ENCODE measurements at places on chromosomes 5 and 9.
A peak's percentile ranks its signal among the peaks of the same experiment; 100 is the strongest.

- no peak for DNase-seq
Observed at GRCh38 chr5:72693546-72694205, 122.8 kb upstream of the TNPO1 start.

GRCh38 chr5:12777342-12777741 is 873.1 kb upstream of the CTNND2 start:
- no peak for DNase-seq

DNA sequence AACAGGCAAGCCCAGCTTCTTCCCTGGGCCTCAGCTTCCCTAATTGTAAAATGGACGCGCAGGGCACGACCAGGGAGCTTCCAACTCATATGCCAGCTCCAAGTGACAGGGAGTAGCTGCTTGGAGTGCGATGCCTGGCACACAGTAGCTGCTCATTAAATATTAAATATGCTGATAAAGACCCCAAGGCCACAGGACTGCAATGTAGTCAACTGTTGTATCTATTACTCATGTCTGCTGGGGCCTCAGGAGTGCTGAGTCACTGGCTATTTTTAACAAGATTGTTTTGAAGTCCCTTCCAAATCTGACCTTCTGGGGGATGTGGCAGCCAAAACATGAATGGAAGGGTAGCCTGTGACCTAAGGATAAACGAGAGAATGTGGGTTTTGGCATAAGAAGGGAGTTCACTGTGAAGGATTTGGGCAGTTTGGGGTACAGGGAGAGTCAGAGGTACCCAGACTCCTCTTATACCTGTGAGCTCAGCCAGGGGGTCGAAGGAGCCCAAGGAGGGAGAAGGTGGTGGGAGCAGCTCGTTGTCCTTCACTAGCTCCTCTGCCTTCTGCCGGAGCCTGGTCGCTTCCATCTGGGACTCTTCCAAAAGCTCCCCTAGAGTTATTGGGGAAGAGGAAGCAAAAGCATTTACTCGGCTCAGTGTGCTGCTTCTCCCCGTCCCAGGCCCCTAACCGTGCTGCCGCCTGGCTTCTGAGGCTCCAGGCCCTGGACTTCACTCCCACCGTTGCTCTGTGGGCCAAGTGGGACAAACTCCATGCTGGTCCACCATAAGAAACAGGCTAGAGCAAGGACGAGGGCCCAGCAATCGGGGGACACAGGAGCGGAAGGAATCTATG is 17.5 kb downstream of the TNIP1 start:
- DNase-seq, result peak; percentile 65

GRCh38 chr9:132061526-132061925 is 18.1 kb downstream of the MED27 start:
- no peak for DNase-seq

DNA sequence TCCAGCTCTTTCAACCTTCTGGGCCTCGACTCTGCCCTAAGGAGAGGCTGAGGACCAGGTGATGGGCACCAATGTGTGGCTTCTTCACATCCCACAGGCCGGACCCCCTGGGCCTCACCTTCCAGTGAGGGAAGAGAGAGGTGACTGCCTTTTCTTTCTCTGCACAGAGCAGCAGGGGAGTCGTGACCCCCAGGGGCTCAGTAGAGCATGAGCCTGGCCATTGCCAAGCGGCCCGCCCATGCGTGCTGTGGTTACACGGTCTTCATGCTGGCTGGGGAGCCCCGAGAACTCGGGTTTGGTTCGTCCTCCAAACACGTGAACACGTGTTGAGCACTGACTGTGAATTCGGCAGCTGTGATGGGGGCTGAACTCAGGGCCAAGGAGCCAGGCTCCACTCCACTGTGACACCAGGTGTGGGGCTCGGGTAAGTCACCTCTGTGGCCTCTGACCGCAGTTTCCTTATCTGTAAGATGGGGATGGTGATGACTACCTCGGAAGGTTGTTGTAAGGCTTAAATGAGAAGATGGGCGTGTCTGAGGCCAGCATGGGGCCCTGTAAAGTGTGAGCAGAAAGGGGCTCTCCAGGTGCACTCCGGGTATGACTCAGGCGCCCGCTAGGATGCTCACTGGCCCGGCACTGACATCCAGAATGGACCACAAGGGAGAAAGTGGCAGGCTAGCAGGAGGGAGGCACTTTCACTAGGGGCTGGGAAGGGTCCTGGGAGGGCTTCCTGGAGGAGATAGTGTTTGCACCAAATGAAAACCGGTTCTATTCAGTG is 13.4 kb upstream of the GRHPR start:
- no peak for DNase-seq

DNA sequence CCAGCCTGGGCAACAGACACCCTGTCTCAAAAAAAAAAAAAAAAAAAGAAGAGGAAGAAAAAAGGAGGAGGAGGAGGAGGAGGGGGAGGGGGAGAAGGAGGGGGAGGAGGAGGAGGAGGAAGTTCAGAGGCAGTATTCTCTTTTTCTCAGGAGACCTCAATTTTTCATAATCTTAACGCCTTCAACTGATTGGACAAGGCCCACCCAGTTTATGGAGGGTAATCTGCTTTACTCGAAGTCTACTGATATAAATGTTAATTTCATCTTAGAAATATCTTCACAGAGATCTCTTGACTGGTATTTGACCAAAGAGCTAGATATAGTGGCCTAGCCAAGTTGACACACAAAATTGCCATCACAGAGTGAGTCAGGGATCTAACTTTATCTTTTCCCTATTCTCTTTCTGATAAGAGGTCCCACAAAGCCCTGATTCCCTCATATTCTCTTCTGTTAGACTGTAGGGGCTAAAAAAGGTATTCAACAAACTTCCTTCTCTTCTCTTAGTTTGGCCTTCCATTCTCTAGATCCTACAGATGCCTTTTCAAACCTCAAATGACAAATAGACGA is 115.5 kb upstream of the ABCA1 start:
- DNase-seq, result no peak

- no peak for DNase-seq
Observed at GRCh38 chr9:115237385-115237998, 119.5 kb upstream of the TNC start.

Data from cerebellar cortex (tissue), 1 donor.